ENCODE measurements at places on chromosomes 2 and 18.

DNA sequence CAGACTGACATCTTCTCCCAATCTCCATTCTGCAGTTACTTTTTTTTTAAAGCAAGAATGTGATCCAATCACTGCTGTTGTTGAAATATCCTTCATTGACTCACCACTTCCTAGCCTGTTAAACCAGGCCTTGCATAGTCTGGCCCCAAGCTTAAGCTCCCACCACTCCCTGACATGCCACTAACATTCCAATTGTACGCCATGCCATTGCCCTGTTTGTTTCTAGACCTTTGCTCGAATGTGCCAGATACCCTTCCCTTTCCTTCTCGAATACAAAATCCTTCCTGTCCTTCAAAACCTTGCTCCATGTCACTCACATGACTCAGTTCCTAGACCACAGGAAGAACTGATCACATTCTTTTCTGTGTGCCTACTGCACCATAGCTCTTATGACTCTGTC lies 224.2 kb downstream of the CYRIA start:
- peak; percentile 62 for DNase-seq

DNA sequence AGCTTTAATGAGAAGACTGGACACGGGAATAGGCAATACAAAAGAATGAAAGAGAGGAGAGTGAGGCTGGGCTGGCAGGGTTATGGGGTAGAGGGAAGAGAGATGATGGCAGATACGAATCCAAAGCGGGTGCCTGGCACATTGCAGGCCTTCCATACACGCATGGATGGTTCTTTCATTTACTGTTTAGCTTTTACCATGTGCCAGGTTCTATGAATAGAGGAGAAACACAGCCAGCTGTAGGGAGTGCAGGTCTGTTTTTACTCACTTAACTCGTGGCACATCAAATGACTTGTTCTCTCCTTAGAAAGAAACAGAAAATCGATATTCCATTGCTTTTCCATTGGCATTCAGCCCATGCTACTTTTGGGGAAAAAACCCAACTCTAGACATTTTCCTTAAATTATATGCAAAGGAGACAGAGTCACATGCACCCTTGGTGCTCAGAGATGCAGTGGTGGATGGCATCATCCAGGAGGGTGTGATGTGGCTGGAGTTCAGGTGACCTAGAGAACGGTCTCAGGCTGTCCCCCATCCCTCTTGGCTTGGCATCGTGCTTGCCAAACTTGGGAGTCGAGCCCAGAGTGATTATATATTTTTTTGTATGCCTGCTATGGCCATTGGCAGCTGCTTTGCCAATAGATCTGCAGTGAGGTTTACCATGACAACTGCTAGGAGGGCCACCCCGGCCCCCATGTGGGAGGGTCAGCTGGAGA lies 6.2 kb downstream of the LTBP1 start:
- DNase-seq, result no peak

- DNase-seq, result no peak
These were observed 47.7 kb downstream of the XRCC5 start for GRCh38 chr2:216156822-216157221.

GRCh38 chr2:123438675-123439074 lies 586.4 kb upstream of the CNTNAP5 start:
- no peak for DNase-seq

GRCh38 chr2:40087434-40087833 lies 308.4 kb upstream of the THUMPD2 start:
- DNase-seq, result no peak

GRCh38 chr2:127565261-127566138 lies 30.0 kb downstream of the MYO7B start:
- DNase-seq, result no peak

GRCh38 chr18:46324087-46324955 lies 220.1 kb downstream of the HAUS1 start:
- DNase-seq, result no peak

DNA sequence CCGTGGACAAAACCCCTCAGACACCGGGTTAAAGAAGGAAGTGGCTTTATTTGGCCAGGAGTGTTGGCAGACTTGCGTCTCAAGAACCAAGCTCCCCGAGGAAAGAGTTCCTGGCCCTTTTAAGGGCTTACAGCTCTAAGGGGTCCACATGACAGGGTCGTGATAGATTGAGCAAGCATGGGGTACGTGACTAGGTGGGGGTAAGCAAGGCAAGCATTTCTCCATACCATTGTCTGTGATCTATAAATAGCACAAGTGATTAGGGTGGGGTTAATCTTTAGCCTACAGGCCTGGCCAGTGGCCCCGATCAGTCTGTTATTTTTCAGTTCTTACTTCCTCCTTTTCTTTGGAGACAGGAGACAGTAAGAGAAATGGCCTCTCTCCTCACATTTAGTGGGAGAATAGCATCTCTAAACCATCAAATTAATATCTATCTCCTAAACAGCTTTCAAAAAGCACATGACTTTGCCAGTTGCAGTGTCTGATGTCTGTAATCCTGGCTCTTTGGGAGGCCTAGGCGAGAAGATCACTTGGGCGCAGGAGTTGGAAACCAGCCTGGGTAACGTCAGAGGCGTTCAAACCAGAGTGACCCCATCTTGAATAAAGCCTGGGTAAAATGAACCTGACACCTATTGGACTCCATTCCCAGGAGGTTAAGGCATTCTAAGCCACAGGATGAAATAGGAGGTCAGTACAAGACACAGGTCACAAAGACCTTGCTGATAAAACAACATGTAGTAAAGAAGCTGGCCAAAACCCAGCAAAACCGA lies 18.3 kb upstream of the CNOT11 start:
- no peak for DNase-seq

DNA sequence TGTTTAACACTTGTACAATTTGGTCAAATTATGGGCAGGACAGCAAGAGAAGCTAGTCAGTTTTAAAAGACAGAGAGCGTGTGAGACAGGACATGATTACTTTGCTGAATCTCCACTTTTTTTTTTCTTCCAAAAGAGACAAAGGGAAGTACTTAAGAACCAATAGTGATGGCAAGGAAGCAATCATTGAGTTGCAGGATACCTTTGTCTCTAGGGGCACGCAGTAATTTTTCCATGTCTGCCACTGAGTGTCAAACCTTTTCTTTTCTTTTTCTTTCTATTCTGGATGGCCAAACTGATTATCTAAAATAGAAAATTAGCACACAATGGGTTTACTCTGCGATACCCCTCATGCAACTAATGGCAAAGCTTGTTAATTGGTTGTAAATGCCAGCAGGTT lies 533.0 kb downstream of the PLCL1 start:
- no peak for DNase-seq

- DNase-seq, result no peak
These were observed 68.3 kb upstream of the MAPRE2 start for GRCh38 chr18:34972765-34973414.

GRCh38 chr18:58101291-58101794 lies 57.3 kb downstream of the NEDD4L start:
- DNase-seq, result no peak

- no peak for DNase-seq
These were observed 289.3 kb upstream of the TNP1 start for GRCh38 chr2:217149087-217149660.

- DNase-seq, result no peak
These were observed 3.2 kb upstream of the EHD3 start for GRCh38 chr2:31230751-31231150.

GRCh38 chr2:237754182-237754581 lies 44.4 kb upstream of the RBM44 start:
- no peak for DNase-seq

DNA sequence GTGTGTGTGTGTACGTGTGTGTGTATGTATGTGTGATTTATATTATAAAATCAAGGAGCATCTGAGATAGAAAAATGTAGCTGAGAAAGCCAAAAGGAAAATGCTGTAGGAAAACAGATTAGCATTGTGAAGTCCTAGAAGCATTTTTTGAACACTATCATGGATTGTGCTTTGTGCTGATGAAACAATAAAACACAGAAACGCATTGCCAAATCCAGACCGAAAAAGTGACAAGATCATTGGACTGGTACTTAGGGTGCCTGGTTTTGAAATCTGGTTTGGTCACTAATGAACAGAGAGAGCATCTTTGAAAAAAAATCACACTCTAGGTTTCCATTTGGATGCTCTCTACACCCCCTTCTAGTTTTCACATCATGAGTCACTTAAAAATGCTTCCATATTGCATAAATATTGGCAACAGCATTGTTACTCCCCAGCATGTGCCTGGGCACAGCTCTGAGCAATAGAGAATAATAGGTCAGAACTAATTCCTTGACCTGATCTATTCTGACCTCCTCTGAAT lies 214.6 kb upstream of the LRRTM1 start:
- DNase-seq, result no peak
